ENCODE measurements at places on chromosomes 11 and 22.

GRCh38 chr11:123203471-123203870 lies 8.4 kb upstream of the CLMP start:
- no peak for DNase-seq

DNA sequence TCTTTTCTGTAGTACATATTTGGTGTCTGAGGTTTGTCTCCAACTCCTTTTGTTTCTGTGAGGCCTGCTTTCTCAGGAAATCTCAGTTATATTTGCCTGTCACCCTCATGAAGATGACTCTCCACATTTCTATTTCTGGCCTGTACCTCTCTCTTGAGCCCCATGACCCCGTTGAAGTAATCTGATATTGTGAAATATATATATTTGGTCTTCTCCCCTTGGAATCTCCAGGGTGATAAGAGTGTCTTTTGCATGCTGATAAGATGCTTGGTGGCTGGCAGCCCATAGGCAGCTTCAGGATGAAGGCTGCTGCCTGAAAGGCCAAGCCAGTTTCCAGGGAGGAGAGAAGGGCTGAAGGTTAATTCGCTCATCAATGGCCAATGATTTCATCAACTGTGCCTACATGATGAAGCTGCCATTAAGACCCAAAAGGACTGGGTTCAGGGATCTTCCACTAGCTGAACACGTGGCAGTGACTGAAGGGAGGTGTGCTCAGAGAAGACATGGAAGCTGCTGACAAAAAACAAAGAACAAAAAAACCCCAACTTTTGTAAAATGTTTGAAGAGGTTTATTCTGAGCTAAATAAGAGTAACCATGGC lies 67.4 kb downstream of the MICAL2 start:
- DNase-seq, result no peak

DNA sequence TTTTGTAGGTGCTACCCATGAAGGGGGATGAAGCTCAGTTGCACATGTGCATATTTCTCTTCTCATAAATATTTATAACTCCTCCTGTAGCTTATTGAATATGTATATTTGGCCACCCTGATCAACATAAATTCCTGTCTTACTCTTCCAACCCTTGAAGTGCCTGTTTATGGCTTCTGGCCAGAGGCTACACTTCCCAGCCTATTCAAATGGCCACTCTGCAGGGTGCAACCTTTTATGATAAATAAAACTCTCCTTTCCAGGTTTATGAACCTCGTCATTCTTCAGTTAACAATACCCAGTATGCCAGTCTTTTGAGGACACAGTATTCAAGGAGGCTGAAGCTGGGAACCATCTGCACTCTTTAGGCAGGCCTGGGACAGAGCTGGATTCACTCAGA lies 2.6 kb upstream of the RTL6 start:
- no peak for DNase-seq

- no peak for DNase-seq
These were observed 23.1 kb upstream of the ANO5 start for GRCh38 chr11:22169833-22170232.

- no peak for DNase-seq
These were observed 322.5 kb downstream of the NTM start for GRCh38 chr11:131692961-131693360.

Data from CD4-positive, alpha-beta T cell treated with Interleukin-2 at 100 ng/mL for 4 hours (primary cell).